ENCODE measurements at places on chromosomes 1 and 21.

- DNase-seq: peak; percentile 74
Observed at GRCh38 chr1:212012034-212012740, 23.2 kb downstream of the INTS7 start.

DNA sequence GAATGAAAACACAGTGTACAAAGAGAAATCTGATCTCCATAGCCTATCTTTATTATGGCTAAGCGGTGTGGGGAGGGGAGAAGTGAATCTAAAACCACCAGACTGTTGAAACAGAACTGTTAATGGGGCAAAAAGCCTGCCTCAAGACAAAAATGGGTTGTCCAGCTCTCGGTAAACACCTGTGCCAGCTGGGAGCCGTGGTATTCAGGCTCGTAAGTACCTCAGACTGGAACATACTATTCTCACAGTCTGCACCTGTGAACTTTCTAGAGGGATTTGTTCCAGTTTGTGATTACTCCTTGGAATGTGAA is 42.7 kb upstream of the ATP1A1 start:
- DNase-seq: no peak

DNA sequence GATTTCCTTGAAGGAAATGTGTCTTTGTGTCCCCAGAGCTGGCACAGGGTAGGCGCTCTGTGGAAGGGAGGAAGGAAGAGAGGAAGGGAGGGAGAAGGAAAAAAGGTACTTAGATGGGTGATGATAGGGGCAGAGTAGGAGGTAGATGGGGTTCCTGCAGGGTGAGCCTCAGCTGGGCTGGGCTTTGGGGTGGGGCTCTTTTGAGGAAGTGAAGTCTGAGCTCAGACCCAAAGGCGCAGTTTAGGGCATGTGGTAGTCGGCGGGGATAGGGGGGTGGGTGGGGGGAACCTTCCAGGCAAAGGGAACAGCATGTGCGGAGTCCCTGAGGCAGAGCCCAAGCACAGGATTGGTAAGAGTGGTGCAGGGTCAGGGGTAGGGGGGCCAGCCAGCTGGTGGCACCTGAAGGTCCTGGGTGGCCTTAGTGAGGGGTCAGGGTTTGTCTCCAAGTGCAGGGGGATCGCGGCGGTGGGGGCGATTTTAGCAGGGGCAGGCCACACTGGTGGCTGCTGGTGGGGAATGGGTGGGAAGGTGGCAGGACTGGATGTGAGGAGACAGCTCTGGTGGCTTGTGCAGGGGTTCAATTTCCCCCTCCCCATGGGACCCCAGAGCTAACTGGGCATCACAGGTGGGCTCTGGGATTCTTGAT is 8.4 kb upstream of the HTR6 start:
- no peak for DNase-seq

GRCh38 chr1:197341626-197342025 is 73.6 kb downstream of the CRB1 start:
- DNase-seq: no peak

- peak; percentile 78 for DNase-seq
Observed at GRCh38 chr1:17119076-17119772, at the start of gene PADI2. Gene PADI2 (minus strand): TSS chr1:17119451. CDS start chr1:17119371, 80 bp downstream.

GRCh38 chr1:109151146-109151990 is 37.5 kb downstream of the ELAPOR1 start:
- no peak for DNase-seq

DNA sequence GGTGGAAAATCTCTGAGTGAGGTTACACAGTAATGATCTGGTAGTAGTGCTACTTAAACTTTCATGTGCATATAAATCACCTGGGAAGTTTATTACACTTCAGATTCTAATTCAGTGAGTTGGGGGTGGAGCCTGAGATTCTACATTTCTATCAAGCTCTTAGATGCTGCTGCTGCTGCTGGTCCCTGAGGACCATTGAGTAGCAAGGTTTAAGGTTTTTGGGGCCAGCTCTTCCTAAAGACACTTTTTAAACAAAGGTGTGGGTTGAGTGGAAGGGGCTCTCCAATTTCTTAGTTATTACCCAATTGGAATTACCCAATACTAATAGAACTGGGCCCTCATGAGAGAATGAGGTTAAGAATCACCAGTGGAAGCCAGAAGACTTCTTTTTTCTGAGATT is 29.5 kb downstream of the KCNA3 start:
- DNase-seq: no peak

DNA sequence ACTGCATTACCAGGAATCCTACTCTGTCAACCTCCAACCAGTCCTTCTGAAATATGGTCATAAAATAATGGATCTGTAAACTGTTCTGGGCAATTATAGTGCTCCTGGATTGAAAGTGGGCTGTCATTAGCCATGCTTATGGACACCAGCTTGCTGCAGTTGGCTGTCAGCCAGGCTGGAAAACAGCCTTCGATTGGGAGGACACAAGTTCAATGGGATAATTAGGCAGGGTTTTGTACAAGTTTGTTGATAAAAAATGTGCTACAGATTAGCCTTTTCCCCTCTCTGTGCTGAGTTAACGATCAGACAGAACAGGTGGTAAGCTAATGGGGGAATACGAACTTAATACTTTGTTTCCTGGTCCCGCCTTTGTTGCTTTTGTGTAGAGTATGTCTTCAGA is 413.9 kb downstream of the DUSP10 start:
- no peak for DNase-seq

DNA sequence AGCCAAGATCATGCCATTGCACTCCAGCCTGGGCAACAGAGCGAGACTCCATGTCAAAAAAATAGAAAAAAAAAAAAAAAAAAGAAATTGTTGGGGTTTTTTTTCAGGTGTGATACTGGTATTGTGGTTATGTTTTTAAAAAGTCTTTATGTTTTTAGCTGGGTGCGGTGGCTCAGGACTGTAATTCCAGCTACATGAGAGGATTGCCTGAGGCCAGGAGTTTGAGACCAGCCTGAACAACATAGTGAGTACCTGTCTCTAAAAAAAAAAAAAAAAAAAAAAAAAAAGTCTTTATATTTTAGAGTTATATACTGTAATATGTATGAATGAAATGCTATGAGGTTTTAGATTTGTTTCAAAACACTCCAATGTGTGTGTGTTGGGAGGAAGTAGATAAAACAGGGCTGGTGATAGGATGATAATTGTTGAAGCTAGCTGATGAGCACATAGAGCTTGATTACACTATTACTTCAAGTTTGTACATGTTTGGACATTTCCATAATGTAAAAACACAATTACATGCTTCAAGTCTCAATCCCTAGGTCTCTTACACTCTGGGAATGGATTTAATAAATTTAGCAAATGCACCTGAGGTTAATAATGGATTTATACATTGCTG is 30.2 kb upstream of the ATP5PO start:
- no peak for DNase-seq

DNA sequence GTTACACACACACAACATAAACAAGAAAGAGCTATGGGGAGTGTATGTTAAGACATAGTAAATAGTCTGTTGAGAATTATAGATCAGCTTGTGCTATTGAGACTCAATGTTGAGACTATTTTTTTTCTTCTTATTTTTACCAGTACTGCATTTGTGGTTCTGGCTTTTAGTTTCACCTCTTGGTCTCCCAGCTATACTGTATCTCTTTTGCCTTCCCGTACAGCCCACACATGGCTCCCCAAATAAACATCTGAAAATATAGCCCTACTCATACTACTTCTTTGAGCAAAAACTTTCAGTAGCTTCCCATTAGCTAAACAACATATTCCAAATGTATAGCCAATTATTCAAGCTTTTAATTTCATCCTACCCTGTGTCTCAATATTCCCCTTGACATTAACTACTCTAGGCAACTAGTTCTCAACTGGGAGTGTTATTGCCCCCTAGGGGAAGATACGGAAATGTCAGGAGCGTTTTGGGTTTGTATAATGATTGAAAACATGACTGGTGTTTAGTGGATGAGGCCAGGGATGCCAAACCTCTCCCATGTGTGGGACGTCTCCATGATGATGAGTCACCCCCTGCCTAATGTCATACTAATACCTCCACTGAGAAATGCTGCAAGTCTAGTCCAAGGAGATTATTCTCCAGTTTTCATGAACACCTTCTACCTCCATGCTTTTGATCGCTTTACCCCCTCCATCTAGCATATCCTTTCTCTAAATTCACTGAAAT is 6.8 kb downstream of the RPE65 start:
- DNase-seq: peak; percentile 17

DNA sequence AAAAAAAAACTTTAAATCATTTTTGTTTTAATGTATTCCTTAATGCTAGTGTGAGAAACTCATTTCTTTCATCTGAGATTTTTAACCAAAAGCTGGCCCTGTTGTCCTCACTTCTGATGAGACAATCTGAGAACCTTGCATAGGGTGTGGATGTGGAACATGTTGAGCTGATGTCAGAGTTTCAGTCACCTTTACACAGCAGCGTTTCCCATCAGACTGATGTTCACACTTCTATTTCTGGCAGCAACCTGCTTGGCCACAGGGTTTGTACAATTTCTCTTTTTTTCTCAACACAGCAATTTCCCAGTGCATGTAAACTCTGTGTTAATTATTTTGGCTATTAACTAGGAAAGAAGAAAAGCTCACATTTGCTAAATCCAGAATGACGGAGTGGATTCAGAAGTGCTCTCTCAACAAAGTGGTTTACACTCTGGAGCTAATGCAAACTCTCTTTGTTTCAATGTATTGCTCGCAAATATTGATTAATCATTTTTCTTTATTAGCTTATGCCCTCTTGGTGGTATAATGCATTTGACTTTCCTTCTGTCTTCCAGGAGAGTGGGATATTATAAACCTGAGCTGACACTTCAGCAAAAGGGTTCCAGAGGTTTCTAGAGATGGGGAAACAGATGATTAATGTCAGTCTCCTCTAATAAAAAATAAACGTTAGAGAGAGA is 70.5 kb upstream of the HSPA13 start:
- peak; percentile 27 for DNase-seq

GRCh38 chr21:35547946-35548774 is 499.1 kb upstream of the RUNX1 start:
- no peak for DNase-seq

- DNase-seq: peak; percentile 18
Observed at GRCh38 chr1:53783056-53783455, 44.1 kb upstream of the GLIS1 start.

GRCh38 chr1:28981210-28981609 is 66.8 kb downstream of the EPB41 start:
- no peak for DNase-seq
